Stimulated activated CD8-positive, alpha-beta memory T cell treated with anti-CD3 and anti-CD28 coated beads, Interleukin-7, amount 100 ng/mL, for 48 hours (primary cell): ENCODE measurements at places on chromosomes 1 and 21.

DNA sequence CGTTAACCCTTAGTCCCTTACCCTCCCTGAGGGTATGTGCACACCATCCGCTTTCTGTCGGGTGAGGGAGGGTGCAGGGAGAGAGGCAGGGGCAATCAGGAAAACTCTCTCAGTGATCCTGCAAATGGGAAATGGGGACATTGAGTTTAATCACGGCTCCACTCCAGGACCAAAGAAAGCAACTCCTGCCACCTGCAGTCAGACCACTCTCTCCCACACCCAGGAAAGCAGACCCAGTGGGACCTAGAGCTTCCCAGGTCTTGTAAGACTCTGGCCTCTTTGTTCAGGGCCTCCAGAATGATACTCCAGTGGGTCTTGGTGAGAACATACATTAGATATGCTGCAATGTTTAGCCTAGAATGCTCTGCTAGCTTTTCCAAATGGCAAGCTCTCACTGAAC lies 71.5 kb downstream of the GNG12 start:
- DNase-seq, result no peak

GRCh38 chr1:194103101-194103500 lies 916.7 kb upstream of the B3GALT2 start:
- DNase-seq, result no peak

DNA sequence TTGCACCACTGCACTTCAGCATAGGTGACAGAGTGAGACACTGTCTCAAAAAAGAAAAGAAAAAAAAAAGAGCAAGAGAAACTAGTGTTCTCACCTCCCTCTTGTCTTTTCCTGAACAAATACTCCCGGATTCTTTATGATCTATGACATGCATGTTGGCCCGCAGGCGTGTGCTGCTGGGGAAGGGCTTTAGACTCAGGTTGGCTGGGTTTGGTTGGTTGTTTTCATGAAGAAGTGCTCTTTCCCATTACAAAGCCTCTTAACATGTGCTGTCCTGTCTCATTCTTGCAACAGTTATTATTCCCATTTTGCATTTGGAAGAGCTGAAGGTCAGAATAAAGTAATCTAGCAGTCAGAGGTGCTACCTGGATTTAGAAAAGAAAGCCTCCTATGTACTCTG lies 79.5 kb downstream of the TRABD2B start:
- DNase-seq, result no peak

DNA sequence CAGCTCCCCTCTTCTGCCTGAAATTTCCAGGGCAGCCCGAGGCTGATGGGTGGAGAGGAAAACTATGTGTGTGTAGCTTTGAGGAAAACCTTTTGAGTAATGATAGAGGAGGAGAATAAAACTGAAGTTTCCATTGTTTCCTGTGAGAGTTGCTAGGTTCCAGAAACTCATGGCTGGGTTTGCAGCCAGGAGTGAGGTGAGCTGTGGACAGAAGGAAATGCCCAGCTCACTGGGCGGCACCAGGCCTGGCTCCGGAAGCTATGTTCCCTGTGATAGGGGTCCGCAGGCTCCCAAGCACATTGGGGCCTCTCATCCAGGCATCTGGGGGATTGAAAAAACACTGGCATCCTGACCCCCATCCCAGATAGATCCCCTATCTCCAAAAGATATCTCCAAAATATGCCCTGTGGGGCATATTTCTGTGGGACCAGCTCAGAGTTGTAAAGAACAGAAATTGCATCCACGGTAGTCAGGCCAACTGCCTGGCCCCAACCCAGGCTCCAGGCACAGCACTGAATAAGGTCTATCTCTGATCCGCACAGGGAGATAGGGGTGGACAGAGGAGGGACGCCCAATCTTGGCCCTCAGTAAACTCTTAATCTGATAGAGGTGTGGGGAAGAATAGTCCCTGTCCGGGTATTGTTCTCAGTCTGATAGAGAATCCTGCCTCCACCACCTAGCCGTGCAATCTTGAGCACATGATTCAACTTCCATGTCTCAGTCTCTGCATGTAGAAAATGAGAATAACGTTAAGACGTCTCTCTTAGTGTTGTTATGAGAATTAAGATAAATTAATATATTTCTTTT lies 1.8 kb upstream of the HSPG2 start:
- DNase-seq, result no peak

DNA sequence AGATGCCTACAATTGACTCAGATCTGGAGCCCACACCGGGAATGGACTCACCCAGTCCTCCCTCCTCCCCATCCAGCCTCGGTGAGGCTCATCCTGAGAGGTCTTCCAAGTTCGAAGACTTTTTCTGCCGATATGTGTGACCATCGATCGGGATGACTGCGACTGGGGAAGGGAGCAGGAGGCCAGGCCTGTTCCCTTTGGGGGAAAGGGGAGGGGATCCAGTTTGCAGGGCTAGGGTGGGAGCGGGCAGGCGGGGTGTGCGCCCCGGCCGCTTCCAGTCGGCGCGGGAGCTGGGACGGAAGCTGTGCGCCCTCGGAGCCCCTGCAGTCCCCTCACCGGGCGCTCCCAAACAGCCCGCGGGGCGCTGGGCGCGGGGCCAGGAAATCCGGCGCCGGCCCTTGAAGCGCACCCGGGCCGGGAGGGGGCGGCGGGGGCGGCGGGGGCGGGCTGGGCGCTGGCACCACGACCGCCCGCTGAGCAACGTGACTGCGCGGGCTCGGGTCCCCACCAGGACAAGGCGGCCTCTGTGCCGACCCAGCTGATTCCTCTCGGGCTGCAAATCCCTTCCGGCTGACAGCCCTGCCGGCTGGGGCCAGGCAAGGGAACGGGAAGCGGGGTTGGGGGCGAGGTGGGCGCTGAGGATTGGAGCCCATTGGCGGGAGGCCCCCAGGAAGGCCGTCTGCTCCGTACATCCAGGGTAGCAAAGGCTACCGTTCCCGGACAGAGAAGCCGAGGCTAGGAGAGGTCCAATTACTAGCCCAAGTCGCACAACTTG lies 103.9 kb downstream of the EBNA1BP2 start:
- no peak for DNase-seq
